ENCODE measurements at places on chromosomes 3 and 15. TPM values are rescaled to one million over a fixed set of nuclear protein-coding genes. Genes with fewer than 3 reads are reported as not detected.

The EIF4E3 gene
- total RNA-seq, result 40.8 TPM

The GNAT1 gene
- total RNA-seq, result not detected

The THPO gene
- total RNA-seq, result 0.71 TPM

The ITIH4 gene
- total RNA-seq, result 19.1 TPM

The ZNF80 gene
- total RNA-seq, result not detected

DNA sequence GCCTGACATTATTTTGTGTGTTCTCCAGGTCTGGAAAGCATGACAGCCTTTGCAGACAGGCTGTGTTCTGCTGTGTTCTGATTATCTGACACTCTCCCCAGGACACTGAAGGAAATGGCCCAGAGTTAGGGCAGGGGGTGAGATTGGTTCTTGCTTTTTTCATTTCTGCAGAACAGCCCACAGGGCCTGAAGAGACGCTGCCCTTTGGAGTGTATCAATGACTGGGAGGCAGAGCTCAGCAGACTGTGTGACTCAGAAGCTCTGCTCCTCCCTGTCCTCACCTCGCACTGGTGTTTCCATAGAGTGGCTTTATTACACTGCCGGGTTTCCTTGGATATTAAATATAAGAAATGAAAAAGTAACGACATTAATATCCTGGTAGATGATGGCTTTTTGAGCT lies 523.6 kb downstream of the NTRK3 start:
- no peak for DNase-seq

DNA sequence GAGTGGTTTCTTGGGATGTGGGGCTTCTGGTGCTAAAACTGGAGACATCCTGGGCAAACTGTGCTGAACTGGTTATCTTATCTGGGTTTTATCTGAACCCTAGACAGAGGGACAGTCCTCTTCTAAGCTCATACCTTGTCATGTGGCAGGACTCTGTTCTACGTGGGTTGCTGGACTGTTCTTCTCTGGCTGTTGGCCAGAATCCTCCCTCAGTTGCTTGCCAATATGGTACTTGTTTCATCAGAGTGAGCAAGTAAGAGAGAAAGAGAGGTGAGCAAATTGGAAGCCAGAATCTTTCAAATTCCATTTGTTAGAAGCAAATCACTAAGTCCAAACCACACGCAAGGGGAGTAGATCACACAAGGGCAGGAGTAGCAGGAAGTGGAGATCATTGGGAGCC lies 291.5 kb upstream of the TBL1XR1 start:
- no peak for DNase-seq

DNA sequence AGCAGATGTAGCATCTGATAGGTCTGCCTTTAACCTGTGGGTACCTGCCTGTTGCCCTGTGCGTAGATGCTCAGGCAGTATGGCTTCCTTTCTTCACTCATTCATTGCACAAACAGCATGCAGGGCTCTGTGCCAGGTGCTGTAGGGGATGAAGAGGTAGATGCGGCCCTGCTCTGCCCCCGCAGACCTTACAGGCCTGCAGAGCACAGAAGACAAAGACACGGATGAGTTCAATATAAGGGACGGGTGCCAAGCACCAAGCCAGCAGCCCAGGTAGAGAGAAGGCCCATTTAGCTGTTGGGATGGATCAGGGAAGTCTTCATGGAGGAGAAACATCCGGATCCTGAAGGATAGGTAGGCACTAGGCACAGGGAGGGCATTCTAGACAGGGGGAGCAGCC lies 69.4 kb downstream of the AAGAB start:
- no peak for DNase-seq

DNA sequence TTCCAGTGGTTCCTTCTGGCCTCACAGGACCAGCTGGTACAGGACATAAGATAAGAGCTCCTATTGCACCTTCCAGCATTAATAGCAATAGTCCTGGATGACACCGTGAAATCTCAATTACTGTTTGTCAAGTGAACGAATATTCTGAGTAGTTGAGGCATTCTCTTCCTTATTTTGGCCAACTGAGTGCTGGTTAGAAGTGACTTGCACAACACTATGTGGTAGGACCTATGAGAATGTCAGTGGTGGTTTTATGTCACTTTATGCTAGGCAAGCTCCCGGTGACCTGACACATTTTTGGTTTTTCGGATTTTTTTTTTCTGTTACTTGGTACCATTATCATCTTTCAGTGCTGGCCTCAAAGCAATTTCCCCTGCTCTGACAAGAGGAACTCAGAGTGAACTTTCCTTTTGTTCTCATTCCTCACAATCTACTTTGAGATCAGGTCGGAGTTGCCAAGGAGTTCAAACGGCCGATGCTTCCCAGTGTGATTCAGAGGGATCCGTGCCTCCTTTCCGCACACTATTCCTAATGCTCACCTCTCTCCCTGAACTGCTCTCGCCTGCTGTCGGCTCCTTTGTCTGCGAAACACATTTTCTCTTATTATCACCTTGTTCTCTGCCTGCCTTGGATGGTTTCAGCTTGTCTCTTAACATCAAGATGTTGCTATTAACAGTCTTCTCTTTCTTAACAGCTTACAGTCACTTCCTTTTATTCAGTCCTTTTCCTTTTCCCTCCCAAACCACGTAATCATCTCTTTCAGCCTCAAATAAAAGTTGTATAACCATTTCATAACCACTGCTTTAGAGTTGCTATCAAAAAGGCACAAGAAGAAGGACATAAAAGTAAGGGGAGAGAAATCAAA lies 35.8 kb downstream of the QTRT2 start:
- DNase-seq, result no peak

DNA sequence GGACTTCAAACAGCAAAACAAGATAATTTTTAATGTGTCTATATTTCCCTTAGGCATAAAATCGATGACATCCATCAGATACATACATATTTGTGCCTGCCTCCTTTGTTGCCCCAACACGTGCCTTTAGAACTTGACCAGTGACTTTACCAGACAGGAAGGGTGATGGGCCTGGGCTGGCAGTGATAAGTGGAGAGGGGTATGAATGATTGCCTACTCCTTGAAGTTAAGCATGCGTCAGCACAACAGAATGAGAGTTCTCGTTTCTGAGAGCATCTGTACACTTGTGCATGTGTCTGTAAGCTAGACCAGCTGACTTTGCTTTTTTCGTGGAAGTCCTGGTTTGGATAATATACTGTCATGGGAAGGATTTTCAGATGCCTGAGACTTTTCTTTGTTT lies 54.9 kb upstream of the COL6A6 start:
- no peak for DNase-seq

DNA sequence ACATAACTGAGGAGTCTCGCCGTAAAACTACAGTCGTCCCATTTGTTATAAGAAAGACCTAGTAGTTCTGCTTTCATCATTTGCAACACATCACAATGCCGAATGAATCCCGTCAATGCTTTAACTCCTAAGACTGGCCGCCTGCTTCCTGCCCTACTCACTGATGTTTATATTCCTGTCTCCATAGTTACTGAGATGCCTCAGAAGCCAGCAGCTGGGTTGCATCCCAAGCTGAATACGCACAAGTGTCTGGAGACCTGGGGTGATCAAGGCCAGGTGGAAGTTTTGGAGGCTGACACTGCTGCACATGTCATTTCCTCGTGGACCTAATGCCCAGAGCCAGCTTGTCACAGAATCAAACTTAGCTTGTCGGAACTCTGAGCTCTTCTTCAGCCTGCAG lies 95.2 kb upstream of the UBE2E1 start:
- DNase-seq, result no peak

Data from posterior vena cava (tissue), 2 donors.